DMS153 (cell line): ENCODE measurements at places on chromosomes 7 and 10.
A peak's percentile ranks its signal among the peaks of the same experiment; 100 is the strongest.

DNA sequence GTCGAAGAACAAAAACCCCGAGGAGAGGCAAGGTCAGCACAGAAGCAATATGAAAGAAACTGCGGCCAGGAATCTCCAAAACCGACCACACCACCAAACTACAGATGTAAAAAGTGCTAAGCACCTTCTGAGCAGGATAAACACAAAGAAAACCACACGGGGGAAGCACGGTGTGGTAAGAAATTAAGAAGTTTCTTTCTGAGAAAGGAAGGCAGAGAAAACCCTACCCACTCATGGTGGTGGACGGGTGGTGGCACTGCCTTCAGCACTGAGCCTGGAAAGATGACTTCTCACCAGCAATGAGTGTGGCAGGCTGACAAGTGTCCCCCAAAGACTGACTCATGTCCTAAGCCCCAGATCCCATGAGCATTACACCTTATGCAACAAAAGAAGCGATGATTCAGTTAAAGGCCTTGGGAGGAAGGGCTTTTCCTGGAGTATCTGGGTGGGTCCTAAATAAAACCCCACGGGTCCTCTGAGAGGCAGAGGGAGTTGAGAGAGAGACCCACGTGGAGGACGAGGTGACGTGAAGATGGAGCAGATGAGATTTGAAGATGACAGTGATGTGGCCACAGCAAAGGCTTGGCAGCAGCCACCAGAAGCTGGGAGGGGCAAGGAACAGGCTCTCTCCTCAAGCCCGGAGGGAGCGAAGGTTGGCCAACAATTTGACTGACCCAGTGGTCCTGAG lies 124.9 kb downstream of the DLG5 start:
- DNase-seq = no peak

DNA sequence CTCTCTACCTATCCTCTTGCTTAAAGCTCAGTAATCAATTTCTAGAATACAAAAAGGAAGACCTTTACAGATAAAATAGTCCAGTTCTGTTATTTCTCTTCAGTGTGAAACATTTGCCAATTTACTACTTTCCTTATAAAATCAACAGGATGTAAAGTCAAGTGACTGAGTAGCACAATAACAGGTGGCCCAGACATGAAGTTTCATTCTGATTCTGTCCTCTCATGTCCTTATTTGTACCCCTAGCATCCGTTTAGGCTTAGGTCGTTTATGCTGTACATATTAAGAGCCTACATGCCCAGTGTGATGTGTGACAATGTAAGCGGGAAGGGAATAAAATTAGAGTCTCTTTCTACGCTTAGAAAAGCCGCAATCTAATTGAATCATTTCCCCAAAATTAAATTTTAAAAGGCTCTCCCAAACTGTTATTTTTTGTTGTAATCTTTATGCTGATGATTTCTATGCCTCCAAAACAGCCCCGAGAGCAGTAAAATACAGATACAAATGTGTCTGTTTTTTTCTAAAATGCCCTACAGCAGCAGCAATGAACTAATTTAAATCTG lies 29.1 kb downstream of the EPC1 start:
- DNase-seq = no peak

DNA sequence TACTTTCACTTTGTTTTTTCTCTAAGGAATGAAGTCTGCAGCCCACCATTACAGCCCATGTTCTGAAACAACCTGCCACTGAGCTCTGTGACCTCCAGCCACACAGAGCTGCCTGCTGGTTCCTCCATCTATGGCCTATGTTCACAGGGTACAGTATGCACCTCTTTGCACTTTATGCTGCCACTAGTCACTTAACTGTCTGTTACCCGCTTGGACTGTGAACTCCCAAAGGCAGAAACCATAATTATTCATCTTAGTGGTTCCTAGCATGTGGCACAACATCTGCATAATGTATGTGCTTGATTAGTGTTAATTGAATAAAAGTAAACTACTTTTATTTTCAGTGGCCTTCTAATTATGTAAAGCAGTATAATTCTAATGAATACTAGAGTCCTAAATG lies 95.5 kb upstream of the BET1 start:
- no peak for DNase-seq

DNA sequence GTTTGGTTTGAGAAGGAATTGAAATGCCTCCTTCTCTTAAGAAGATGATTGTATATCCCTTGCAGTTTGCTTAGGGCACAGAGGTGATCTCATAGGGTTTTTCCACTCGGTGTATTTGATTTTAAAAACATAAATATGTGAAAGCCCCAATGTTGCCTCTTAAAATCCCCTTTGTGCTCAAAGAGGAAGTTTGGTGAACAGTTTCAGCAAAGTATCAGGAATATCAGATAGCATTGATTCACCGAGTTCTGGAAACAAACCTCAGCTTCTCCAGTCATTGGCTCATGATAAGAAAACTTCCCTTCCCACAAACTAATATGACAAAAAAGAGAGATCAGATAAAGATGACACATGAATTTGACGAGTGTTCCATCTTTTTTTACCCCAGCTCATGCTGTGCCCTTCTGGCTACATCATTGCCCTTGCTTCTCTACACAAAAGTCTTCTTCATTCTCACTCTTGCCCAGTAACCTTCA lies 20.1 kb upstream of the SMNDC1 start:
- DNase-seq = no peak

DNA sequence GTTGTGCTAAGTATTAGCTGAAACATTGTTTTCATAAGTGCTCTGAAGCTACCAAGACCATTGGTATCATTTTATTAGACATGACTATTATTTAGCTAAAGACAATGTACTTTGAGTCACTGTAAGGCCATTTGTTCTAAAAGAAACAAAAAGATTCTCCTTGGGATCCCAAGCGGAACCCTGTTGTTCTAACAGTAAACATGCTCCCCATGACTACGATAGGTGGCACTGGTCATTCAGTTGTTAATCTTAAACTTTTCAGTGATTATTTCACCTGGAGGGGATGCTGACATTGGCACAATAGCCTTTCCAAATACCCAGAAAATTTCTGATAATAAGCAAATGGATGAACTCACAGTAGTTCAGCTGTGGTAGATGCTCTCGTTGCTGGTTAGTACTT lies 715.0 kb downstream of the AUTS2 start:
- no peak for DNase-seq

DNA sequence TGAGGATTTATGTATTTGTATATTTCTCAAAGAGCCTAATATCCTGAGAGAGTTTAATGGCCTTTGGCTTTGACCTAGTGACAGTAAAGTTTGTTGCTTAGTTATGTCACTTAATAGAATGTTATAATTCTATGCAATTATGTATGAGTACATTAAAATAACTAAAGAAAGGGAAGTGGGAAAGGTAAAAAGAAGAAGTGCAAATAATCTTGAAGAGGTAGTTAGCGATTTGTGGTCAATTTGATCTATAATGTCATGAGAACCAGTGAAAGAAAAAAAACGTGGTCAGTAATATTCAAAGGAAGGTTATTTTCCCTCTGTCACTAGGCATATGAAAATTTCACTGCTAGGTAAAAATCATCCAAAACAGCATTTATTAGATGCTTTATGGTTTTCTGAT lies 143.4 kb upstream of the LSM8 start:
- DNase-seq = no peak

- DNase-seq = no peak
Measured at GRCh38 chr10:5504146-5505072, 5.0 kb upstream of the CALML5 start.

DNA sequence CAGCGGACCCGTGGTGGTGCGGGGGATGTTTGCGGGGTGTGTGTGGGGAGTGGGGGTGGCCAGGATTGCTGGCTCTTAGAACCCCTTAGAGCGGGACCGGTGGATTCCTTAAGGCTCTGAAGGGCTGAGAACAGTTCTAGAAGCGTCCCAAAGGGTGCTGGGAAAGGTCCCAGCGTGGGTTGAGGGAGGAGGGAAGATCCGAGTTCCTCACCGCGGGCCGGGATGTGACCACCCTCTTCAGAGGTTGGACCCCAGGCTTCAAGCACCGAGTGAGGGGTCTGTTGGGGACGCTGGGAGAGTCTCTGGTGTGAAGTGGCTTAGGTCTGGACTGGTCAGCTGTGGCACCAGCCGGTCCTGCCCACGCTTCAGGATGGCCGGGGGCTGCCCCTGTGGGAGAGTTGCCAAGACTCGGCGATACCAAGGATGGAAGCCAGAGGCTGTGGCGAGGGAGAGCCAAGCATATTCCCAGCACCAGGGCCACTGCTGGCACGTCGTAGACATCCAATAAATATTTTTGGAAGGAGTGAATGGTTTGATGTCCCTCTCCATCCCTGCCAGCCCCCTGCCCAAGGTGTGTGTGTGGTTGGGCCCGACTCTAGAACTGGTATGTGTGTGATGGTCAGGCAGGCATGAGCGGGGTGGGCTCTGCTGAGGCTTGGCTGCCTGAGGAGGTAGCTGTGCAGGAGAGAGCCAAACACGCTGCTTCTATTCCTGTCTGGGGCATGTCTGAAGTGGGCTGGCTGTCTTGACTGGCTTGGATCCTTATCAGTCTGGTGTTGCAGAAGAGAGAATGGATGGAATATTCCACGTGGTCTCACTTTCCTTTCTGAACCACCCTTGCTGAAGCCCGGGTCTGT lies 19.2 kb downstream of the ZNF775 start:
- DNase-seq = no peak

GRCh38 chr10:97124211-97124610 lies 61.5 kb downstream of the SLIT1 start:
- DNase-seq = peak; percentile 48

DNA sequence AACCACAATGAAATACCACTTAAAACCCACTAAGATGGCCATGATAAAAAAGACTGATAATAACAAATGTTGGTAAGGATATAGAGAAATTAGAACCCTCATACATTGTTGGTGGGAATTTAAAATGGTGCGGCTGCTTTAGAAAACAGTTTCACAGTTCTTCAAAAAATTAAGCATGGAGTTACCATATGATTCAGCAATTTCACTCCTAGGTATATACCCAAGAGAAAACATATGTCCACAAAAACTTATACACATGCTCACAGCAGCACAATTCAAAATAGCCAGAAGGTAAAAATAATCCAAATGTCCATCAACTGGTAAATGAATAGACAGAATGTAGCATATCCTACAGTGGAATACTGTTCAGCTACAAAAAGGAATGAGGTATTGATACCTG lies 30.0 kb downstream of the ATXN7L1 start:
- no peak for DNase-seq

DNA sequence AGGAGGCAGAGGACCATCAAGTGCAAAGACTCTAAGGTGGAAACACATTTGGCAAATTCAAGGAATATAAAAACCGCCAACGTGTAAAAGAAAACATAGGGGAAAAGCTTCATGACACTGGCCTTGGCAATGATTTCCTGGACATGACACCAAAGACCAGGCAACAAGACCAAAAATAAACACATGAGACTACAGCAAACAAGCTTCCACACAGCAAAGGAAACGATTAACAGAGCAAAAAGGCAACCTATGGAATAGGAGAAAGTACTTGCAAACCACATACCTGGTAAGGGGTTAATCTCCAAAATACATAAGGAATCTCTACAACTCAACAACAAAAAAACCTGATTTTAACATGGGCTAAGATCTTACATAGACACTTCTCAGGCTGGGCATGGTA lies 3.5 kb downstream of the GSTO1 start:
- DNase-seq = no peak

- DNase-seq = no peak
Measured at GRCh38 chr10:67969875-67970274, 85.4 kb downstream of the SIRT1 start.

GRCh38 chr7:39688611-39689480 lies 65.5 kb downstream of the RALA start:
- no peak for DNase-seq

GRCh38 chr7:154644366-154644765 lies 358.6 kb downstream of the PAXIP1 start:
- no peak for DNase-seq

- DNase-seq = no peak
Measured at GRCh38 chr7:30057741-30058140, 29.5 kb downstream of the PLEKHA8 start.

DNA sequence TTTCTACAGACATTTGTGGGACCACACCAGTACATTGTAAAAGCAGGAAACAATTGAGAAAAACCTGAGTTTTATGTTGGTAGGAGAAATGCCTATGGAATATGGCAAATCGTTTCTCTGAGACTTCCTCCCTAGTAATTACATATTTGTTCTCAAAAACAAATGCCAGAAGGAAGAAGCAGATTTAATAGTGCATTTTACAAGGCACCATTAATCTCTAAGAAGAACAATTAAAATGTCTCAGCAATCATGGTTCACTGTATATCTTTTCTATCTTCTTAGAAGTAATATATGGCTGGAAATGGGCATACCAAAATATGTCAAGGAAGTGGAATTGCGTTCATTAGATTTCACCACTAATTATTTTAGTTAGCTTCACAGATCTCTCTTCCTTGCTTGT lies 13.3 kb downstream of the CAV1 start:
- DNase-seq = no peak

GRCh38 chr10:71434760-71435394 lies 38.2 kb downstream of the CDH23 start:
- DNase-seq = no peak

GRCh38 chr7:155324918-155325235 lies 27.2 kb downstream of the INSIG1 start:
- DNase-seq = no peak

DNA sequence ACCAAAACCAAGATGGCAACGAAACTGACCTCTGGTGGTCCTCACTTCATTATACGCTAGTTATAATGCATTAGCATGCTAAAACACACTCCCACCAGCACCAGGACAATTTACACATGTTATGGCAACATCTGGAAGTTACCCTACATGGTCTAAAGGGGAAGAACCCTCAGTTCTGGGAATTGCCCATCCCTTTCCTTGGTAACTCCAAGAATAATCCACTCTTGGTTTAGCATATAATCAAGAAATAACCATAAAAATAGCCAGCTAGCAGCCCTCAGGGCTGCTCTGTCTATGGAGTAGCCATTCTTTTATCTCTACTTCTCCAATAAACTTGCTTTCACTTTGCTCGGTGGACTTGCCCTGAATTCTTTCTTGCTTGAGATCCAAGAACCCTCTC lies 191.1 kb downstream of the DOCK4 start:
- DNase-seq = no peak

DNA sequence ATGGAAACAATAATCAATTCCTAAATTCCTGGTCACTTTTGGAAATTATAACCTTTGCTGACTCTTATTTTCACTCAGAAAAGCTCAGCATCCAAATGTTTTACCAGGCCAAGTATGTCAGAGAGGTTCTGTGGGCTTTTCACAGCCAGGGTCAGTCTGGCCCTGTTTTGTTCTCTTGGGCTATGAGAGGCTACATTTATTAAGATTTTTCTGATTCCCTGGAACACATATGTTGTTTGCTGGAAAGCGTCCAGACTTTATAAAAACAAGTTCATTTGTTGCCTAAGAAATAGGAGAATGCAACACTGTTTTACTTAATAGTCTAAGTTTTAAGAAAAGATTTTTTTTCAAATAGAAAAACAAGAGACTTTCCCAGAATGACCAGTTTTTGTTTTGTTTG lies 238.4 kb upstream of the PLXDC2 start:
- no peak for DNase-seq

DNA sequence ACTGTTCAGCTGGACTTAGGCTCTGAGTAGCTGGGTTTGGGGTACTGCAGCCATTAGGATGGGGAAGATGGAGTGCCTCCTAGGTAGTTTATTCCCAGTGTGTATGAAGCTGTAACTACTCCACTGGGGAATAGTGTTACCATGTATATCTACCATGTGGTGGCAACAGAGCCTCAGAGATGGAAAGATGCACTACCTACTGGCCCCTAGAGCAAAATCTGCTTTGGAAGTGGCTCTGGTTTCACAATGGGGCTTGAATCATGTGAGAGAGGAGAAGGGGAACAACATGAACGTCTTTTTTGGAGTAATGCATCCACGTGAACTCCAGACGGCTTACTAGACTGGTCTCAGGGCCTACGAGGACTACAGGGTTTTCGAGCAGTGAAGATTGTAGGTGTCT lies 167.3 kb downstream of the CALCR start:
- no peak for DNase-seq

- DNase-seq = no peak
Measured at GRCh38 chr7:44385434-44386138, 60.2 kb upstream of the CAMK2B start.
